ENCODE measurements at places on chromosomes 5 and 9.

DNA sequence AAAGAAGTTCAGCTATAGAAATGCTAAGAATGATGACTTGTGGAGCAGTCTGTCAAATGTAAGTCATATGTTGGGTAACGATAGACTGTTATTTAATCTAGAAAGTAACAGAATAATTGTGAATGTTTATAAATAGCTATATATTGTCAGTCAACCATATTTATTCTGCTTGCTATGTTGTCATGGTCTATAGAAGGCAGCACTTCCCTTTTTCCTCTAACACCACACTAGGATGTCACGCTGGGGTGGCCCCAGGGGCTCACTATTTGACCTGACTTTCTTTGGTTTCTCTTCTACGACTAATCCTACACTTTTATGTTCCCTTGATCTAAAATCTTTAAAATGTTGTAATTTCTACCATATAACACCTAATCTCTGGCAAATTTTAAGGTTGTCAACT, 20.5 kb downstream of the ERAP2 start:
- no peak for DNase-seq

DNA sequence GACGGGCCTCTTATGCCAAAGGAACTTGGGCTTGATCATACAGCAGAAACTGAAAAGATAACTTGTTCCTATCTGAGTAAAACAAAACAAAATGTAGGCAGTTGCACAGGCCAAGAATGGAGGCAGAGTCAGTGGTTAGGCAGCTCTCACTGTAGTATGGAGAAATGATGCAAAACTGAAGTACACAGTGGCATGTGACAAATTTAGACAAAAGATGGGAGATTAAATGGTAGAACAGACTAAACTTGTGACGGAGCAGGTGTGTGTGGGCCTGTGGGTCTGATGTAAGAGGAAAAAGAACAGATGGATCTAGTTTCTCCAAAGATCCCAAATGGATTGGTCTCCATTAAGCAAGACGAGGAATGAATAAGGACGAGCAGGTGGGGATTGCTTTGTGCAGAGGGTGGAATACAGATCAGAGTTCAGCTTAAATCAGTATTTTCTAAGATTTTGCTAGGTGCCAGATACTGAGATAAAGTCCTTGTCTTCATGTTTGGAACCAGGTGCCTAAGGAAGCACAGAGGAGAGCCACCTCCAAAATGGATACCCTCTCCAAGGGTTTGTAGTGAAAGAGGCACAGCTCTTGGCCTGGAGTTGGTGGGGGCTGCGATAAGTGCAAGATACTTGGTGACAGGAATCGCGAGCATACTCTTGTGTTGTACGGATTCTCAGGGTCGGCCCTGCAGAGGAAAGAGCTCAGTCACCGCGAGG, 722 bp upstream of the DCP2 start:
- DNase-seq = no peak

DNA sequence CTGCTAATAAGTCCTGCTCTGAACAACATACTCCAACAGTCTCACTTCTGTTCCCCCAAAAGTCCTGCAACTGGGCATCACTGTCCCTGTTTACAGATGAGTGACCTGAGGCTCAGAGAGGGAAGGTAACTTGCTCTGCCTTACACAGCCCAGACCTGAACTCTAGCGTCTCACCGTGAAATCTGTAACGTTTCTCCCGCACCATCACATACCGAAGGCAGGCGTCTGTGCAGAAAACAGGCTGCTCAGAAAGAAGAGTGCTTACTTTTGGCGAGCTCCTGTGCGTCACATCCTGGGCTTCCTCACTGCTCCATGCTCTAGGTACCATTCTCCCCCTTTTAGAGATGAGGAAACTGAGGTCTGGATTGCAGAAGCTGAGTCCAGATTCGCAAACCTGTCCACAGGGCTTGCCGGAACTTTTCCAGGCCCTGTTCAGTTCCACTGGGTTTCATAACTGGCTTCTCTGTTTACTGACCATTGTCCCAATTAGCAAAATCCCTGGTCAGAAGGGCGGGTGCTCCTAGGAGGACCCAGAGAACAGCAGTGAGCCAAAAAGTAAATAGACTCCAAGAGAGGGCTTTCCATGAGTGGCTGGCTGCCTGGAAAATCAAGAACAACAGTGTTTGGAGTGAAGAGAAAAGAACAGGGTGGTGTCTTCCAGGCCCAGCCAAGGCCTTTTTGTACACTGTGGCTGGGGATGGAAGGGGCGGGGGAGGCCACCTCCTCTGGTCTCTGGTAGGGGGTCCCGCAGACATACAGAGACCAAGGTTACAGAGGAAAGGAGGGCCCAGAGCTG, 27.1 kb downstream of the GSN start:
- no peak for DNase-seq

DNA sequence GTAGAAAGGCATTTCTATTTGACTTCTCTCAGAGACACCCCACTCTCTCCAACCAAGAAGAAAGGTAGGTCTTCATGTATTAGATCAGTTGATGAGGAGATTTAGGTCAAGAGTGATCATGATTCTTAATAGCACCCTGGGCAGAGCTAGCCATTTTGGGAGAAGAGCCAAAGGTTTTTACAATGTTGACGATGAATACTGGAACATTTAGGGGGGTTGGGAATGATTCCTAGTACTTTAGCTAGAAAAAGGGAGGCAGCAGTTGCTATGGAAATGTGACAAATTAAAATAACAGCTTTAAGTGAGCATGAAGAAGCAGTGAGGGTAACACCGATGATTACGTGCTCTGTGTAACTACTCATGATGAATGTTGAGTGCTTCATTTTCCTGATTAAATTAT, 9.5 kb upstream of the RPS23 start:
- DNase-seq = no peak

GRCh38 chr5:101783241-101784013, 512.7 kb downstream of the SLCO4C1 start:
- DNase-seq = no peak

DNA sequence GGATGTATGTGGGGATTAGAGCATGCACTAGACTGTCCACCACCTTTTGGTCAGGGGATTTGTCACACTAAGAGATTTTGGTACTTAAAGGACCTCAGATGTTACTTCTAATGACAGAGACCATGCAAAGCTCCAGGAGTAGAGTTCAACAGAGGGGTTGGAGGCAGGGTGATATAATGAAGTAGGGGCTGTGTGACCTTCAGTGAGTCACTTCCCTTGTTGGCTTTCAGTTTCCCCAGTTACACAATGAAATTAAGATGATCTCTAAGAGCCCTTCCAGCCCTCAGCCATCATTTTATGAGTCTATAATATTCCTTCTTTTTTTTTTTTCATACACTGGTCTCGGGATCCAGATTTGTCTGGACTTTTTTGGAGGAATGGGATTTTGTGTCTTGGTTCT, 26.8 kb downstream of the GLRA1 start:
- DNase-seq = no peak

- no peak for DNase-seq
Measured at GRCh38 chr9:126984969-126985368, 70.4 kb downstream of the RALGPS1 start.

GRCh38 chr5:61823065-61823464, 482.9 kb upstream of the KIF2A start:
- no peak for DNase-seq

DNA sequence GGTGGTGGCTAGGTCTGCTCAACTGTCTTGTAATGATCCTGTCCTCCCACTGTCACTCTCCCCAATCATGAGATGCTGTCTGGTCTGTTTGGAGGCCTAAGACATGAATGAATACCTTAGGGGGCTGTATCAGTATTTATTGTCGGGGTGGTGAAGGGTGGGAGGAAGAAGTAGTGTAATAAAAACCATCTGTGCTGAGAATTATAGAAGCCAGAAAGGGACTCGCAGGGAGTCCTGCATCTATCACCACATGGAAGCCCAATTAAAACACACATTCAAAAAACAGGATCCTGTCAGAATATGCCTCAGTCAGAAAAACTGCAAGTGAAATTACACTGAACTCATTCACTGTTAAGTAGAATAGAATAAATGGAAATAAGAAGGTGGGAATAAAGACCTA, 1134.3 kb upstream of the C9orf72 start:
- no peak for DNase-seq

GRCh38 chr5:95471942-95472341, 80.8 kb downstream of the FAM81B start:
- DNase-seq = peak; percentile 41

DNA sequence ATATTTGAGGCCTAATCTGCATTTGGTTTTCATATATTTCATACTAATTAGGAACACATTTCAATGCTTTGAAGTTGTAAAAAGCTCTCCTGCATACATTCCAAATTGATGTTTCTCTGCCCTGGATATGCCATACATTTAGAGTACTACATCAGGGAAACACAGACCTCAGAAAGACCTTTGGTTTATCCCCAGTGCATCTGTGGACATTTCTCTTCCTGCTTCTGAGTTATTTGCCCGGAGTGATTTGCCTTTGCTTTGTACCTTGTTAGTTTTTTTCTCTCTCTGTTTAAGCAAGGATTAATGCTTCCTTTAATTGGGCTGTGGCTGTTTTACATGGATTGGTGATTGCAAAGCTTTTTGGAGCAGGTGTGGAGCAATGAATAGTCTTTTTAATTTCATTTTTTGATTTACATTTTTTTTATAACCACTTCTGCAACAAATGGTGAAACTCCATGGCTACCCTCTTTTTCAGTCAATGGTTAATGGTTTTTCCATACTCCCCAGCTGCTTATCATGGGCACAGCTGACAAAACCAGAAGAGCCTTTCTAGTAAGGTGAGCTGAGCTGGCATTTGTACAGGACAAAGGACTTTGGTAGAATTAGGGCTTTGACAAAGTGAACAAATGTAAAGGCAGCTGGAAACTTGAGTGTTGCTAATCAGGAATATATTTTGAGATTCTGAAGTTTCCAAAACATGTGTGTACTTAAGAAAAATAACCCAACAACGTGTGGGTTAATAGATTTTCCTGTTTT, 54.2 kb downstream of the ZSWIM6 start:
- no peak for DNase-seq

- DNase-seq = no peak
Measured at GRCh38 chr5:162817364-162817763, 620.0 kb upstream of the CCNG1 start.

DNA sequence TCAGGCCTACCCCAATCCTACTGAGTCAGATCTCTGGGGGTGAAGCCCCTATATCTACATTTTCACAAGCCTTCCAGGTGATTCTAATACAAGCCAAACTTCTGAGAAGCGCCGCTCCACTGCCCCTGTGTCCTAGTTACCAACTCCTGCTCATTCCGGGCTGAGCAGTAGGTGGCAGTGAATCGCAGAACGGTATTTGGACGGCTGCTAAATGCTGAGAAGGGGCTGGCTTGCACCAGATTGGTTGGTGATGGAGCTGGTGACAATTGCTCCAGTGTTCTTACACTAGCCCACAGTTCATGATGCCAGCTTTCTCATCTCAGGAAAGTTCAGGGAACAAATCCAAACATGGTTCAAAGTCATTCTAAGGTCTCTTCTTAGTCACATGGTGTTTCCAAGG, 31.1 kb upstream of the FGF1 start:
- peak; percentile 58 for DNase-seq

DNA sequence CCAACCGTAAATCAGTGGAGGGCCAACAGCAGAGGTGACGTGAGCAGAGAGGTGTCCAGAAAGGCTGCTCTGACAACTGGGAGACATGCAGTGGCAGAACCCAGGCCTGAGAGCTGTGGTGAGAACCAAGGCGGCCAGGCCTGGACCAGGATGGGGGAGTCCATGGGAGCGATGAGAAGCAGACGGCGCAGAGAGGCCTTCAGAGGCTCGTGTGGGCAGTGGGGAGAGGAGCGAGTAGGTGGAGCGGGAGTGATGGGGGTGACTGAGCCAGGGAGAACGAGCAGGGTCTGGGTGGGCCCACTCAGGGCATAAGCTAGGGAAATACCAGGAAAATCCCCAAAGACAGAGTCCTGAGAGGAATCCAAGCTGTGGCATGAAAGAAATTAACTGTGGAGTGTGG, 7.9 kb upstream of the IL3 start:
- DNase-seq = no peak

- DNase-seq = no peak
Measured at GRCh38 chr9:121871431-121872025, 220.1 kb downstream of the DAB2IP start.

GRCh38 chr9:109499631-109500410, 1.7 kb upstream of the PTPN3 start:
- peak; percentile 48 for DNase-seq

DNA sequence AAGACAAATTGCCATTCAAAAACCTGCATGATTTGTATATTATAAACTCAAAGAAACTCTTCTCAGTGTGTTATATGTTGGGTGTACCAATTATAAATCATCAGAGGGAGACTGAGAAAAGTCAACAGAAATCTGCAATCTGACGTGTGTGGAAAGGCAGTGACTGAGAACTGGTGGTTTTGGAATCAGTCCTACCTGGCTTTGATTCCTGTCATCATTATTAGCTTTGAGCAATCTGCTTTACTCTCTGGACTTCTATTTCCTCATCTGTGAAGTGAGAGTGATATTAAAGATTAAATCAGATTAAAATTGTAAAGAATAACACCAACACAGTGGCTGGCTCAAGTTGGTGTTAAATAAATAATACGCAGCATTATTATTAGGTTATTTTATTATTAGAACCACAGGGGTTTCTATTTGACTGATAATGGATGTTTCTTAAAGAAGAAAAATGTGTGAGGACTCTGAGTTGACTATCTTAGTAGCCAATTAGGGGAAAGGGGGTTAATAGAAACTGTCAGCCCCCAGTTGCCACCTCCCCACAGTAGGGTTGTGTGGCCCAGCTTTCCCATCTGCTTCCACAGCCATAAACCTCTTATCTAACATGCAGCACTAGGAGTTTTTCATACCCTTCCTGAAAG, 59.6 kb downstream of the SNCAIP start:
- DNase-seq = no peak

DNA sequence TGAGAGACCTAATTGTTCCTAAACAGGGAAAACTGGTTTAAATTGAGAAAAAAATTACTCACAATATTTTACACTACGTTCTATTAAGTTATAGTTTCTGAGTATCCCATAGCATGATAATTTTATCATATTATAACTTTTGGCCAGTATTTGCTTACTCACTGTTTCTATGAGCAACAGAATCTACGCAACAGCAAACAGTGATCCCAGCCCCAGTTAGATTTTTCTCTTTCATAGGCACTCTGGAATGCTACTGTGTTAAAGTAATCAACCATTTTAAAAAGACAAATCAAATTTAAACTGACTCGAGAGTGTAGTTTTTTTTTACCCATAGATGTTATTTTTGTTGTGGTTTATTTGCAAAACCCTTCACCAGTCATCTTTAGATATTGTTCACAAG, 107.2 kb downstream of the XRCC4 start:
- DNase-seq = peak; percentile 7

DNA sequence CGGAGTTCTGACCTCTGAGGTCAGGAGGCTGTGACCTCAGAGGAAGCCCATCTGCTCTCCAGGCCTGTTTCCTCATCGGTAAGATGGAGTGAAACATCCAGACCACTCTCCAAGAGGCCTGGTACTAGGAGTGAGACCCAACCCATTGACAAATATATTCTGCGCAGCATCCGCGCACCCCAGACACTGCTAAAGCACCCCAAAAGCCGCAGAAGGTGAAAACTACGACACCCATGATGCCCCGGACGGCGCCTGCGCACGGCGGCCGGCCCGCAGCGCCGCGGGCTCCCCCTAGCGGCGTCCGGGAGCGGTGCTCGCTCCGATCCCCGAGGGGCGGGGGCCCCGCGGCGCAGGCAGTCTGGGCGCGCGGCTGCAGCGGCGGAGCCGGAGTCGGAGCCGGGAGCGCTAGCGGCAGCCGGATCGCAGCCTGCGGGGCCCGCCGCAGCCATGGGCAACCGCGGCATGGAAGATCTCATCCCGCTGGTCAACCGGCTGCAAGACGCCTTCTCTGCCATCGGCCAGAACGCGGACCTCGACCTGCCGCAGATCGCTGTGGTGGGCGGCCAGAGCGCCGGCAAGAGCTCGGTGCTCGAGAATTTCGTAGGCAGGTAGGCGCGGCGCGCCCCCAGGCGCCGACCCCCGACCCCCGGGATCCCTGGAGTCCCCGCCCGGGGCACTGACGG, at the start of gene DNM1:
Gene DNM1 (plus strand): TSS at position 356 of the 683 bp plus-strand sequence. CDS start 92 bp downstream, at position 448.
- DNase-seq = peak; percentile 99

All from AG08396 (cell line).